HFF-Myc (cell line): ENCODE measurements at places on chromosomes 6 and 20.

DNA sequence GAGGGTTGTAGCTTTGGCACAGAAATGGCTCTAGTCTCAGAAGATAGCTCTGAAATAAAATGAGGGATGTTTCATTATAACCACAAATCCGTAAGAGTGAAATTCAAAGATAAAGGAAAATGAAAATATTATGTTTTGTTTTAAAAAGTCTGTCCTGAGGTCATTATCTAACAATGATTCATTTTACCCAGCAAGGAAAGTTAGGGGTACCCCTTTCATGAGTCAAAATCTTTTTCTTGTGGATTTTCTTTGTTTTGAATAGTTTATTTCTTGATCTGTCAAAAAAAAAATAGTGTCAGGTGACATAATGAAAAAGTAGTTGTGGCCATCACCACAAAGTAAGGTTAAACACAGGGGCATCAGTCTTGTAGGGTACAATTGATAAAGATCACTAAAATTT lies 59.7 kb upstream of the MYB start:
- no peak for DNase-seq

DNA sequence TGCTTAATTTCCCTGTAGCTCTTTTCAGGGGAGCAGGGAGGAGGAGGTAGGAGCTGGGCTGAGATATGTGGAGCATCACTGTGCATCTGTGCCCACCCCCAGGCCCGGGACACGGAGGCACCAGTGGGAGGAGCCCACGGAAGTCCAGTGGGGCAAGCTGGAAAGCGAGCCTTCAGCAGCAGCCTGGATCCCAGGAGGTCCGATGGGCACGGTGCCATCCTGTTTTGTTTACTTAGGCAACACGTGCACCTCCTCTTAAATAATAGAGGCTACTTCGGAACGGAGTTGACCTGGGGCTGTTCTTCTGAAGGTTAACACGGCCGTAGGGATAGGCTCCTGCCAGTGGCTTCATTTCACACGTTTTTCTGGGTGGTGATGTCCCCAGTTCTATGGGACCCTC lies 51.6 kb downstream of the CDH4 start:
- DNase-seq, result no peak

GRCh38 chr6:158751921-158752320 lies 67.2 kb downstream of the EZR start:
- no peak for DNase-seq

- no peak for DNase-seq
These were observed 122.9 kb upstream of the AFDN start for GRCh38 chr6:167703781-167704180.

DNA sequence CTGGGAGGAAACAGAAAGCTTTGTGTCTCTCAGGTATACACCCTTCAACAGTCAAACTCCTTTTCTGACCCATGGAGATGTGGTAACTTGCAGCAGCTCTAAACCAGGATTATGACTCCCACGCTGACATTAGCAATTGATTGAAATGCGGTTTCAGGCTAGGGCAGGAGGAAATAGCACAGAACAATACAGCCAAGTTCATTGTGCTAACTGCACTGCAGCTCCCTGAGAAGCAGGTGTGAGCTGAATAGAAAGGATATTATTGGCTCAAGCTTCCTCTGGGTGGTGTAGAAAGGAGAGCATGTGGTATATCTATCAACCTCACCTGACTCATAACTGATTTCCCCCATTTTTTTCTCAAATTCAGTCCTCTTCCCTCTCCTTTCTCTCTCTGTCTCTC lies 612.3 kb upstream of the BTBD3 start:
- DNase-seq, result no peak
